Head of caudate nucleus (tissue), 42 donors: ENCODE measurements at places on chromosomes 12 and 14.

GRCh38 chr12:44063671-44064070 lies 227.8 kb downstream of the TMEM117 start:
- peak; percentile 37 for DNase-seq

DNA sequence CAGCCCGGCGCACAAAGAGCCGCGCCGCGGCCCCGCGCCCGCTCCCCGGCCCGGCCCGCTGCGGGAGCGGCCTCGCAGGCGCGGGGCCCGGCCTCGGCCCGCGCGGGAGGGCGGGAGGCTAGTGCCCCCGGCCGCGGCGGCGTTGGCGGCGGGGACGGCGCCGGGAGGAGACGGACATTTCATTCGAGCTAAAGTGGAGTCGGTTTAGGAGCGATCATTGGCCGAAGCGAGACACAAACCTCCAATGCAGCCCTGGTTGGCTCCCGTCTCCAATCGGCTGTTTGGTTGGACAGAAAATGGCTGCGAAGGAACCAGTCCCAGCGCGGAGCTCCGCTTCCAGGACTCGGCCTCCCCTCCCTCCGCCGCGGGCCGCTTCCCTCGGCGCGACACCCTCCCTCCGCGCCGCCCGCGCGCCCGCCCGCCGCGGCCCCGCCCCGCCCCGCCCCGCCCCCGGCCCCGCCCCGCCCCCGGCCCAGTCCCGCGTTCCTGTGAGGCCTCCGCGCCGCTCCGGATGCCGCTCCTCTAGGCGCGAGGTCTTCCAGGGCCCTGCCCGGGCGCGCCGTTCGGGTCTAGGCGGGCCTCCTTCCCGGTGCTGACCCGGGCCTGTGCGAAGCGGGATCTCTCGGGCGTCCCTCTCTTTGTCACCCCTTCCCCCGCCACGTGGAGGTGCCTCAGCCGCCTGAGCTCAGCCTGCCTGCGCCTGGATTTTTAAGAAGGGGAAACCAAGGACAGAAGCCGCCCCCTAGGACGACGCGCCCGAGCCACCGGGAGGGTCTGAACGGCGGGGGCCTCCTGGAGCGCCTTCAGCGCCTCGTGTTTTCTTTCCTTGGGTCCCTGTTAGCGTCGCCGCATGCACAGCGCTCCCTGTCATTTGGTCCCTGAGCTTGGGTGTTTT lies at the start of gene NFYB:
NFYB (minus strand) TSS at position 309 of the 895 bp plus-strand sequence. CDS start 2,757 bp downstream, outside the sequence.
- peak; percentile 93 for DNase-seq

DNA sequence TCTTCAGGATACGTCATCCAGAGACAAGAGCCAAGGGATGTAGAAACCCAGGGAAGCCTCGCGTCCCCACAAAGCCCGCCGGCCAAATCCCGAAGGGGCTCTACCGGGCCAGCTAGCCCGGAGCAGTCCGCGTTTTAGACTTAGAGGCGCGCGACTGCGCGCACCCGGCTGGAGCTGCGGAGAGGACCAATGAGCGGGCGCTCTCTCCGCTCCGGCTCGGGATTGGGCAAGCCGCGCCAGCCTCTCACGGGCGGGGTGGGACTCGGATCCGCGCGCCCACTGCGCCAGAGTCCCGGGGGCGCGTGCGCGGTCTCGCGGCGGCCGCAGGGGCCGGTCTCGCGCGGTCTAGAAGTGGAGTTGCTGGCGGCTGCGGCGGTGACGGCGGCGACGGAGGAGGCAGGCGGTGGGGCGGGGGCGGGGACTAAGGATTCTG lies 241 bp upstream of the PALS1 start:
- peak; percentile 98 for DNase-seq

DNA sequence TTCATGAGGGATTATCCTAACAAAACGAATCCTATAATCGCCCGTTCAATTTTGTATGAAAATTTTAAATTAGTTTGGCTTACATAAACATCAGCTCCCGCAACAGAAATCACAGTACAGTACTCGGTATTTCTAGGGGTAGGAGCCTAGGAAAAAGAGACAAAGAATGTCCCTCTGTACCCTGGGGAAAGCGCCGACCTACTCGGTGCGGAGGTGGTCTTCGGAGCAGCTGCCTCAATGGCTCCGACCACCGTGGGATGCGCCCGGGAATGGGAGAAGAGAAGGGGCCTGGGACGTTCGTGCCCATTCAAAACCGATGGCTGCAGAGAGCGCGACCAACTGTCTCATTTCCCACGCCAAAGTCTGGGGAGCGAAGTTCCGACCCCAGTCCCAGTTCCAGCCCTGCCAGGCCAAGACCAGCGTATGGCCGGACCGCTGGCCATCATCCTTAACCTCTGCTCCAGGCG lies 618 bp downstream of the GNPNAT1 start:
- no peak for DNase-seq

GRCh38 chr14:89422952-89423345 lies 5.9 kb upstream of the FOXN3 start:
- no peak for DNase-seq

- DNase-seq, result no peak
Measured at GRCh38 chr12:131939007-131939406, 9.9 kb downstream of the PUS1 start.

GRCh38 chr12:80219345-80219744 lies 120.0 kb downstream of the OTOGL start:
- no peak for DNase-seq

DNA sequence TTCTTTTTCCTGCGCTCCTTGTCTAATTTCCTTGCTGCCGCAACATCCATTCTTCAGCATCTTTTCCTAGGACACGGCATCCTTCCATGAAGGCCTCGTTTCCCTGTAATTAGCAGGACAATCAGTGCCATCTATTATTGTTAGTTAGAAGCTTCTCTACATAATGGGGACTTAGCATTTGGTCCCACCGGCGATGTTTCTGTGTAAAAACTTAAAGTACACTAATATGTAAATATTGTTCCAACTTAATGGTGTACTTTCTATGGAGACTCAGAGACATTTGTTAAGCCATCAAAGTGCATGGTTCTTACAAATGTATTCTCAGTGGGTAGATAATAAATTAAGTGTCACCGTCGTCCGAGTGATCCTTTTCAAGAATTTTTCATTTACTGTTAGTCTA lies 17.4 kb downstream of the KCNC2 start:
- DNase-seq, result no peak

DNA sequence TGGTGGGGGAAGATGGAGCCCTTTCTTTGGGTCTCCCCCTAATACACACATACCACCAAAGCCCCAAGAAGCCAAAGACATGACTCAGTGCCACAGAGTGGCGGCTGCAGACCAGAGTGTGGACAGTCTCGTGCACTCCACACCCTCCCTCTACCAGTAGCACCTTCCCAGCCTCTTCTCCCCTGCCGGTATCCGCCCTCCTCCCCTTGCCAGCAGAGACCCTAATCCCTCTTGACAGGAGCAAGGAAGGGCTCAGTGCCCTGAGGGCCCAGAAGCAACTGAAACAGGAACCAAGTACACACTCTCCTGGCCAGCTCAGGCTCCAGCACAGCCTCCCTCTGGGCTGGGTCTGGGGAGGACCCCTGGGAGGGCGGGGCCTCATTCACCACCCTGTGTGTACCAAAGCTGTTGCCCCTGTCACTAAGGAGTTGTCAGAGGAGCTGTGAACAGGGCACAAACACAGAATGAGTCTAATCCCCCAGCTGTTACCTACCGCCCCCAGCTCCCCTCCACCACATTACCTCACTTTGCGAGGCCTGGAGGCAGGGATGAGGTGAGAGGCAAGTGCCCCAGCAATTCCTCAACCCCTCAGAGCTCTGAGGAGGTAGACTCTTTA lies 8.2 kb downstream of the SPRYD3 start:
- DNase-seq, result no peak

DNA sequence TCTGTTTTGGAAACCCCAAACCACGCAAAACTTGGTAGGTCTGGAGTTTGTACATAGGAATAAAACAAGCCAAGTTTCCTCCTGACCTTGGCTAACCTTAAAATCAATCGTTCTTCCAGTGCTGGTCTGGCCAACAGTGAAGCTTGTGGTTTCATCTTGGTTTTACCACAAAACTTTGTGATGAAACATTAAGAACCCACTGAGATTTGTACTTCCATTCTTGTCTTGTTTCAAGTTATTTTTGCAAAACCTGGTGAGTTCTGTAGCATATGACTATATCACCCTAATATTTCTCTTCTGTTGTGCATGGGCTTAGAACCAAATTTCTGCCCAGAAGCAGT lies 26.4 kb downstream of the SIX1 start:
- DNase-seq, result no peak

DNA sequence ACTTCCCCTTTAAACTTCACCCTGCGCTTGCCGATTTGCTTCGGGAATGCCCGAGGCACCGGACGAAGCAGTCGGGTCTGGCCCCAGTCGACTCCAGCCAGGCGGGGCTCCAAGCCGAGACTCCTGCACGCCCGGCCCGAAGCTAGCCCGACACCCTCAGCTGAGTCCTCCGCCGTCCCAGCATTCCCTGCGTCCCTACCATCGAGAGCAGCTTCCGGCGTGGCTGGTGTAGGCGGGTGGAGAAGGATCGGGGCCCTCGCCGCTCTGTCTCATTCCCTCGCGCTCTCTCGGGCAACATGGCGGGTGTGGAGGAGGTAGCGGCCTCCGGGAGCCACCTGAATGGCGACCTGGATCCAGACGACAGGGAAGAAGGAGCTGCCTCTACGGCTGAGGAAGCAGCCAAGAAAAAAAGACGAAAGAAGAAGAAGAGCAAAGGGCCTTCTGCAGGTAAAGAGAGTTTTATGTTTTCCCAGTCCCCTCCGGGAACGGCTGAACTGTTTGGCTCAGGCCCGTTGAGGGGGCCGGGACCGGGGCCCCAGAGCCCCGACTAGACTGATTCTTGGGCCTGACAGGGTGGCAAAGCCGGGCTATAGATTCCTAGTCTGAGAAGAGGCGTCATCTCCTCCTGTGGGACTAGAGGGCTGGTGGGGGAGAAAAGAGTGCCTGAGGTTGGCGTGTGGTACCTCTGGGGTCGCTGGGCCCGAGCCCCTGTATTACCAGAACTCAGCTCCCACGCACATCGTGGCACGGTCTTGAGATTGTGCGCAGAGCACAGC lies at the start of gene METAP2:
METAP2 (plus strand) TSS at position 269 of the 776 bp plus-strand sequence; CDS start at position 297, 28 bp downstream.
- peak; percentile 96 for DNase-seq

GRCh38 chr12:6195665-6196535 lies 4.3 kb upstream of the CD9 start:
- DNase-seq, result peak; percentile 87
